ENCODE measurements at places on chromosomes 16 and 17.

DNA sequence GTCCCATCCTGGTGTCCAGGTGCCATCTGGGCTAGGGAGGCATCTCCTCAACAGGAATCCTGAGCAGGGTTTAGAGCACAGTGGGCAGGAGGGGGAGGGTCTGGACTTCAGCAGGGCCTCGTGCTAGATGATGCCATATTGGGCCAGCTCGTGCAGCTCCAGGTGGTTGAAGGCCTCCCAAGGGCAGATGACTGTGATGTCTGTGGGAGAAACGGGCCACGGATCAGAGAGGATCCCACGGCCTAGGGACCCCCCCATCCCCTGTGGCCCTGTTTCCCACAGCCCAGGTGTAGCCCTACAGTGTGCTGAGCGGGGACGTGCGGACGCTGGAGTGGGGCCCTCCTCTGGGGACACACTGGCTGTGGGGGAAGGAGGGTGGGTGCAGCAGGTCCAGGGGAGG lies 5.4 kb downstream of the PDE6G start:
- DNase-seq, result no peak

DNA sequence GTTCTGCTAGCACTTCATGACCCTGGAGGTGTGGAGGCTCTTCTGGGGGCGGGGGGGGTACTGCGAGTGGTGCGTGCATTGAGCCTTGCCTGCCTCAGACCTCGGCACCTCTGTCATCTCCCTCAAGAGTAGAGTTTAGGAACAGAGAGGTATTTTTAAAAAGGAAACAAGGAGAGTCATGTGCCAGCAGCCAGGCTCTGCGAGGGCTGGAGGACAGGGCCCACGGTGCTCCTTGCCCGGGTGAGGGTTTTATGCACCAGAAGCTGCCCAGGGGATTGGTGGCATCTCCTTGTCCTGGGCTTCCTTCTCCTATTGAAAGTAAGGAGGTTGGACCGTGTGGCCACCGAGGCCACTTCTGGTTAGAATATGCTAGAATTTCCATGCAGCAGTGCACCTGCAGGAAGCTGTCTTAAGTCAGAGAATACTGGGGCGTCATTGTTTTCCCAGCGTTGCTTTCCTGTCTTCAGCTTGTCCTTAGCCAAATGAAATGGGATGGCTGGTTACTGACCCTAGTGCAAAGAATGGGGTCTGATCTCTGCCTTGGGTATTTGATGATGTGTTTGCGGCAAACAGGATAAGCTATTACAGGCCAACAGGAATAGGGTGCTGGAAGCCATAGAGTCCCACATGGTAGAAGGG lies 3.2 kb downstream of the CBX2 start:
- no peak for DNase-seq

DNA sequence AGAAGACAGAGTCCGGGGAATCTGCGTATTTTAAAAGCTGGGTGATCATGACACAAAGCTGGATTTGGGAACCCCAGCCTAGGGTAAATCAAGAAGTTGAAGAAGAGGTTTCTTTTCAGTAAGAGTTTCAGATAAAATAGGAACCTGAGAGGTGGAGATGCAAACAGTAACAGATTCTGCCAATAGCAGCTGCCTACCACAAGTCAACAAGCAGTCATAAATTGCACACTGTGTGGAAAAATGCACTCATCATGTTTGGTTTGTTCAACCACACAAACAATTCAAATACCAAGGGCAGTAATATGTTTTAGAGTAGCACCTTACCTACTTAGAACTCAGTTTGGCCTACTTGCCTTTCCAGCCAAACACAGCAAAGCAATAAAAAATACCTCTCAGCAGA lies 14.0 kb downstream of the MYO1D start:
- DNase-seq, result peak; percentile 33

GRCh38 chr17:35918665-35919064 lies 11.9 kb downstream of the RDM1 start:
- DNase-seq, result no peak

DNA sequence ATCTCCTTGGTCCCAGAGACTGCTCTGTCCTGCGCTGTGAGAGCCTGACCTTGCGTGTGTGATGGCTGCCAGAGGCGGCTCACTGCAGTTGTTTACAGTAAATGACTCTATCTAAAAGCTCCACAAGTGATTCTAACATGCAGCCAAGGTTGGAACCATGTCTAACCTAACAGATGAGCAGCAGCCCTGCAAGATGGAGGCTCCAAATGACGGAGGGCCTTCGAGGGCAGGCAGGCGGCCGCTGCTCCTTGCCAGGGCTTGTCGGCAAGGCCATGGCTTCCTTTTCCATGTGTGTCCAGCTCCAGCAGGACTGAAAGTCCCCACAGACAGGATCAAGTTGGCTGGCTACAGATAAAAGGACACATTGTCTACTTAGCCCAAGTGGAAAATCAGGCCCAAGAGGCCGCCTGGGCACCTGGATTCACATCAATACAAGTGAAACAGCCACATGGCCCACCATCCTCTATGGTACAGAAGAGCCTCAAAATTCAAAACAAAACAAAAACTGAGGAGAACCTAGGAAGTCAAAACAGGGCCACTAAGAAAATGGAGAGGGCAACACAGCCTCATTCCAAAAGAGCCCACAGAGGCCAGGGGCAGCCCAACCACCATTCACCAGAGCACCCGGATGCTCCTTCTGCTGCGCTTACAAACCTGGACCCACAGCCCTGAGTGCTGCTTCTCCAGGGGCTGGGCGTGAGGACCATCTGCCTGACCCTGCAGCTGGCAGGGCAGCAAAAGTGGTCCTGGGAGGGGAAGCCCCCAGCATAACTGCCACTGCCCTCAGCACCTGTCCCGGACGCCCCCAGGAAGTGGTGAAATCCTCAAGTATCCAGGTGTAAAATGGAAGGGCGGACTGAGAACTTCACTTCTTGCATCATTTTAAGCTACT lies 65.0 kb downstream of the AMFR start:
- DNase-seq, result no peak

- DNase-seq, result no peak
Observed at GRCh38 chr16:67490335-67491096, 7.2 kb upstream of the AGRP start.

- DNase-seq, result peak; percentile 33
Observed at GRCh38 chr17:79840269-79840988, 1.2 kb upstream of the CBX4 start.

- no peak for DNase-seq
Observed at GRCh38 chr17:42394838-42395237, 6.6 kb upstream of the STAT3 start.

DNA sequence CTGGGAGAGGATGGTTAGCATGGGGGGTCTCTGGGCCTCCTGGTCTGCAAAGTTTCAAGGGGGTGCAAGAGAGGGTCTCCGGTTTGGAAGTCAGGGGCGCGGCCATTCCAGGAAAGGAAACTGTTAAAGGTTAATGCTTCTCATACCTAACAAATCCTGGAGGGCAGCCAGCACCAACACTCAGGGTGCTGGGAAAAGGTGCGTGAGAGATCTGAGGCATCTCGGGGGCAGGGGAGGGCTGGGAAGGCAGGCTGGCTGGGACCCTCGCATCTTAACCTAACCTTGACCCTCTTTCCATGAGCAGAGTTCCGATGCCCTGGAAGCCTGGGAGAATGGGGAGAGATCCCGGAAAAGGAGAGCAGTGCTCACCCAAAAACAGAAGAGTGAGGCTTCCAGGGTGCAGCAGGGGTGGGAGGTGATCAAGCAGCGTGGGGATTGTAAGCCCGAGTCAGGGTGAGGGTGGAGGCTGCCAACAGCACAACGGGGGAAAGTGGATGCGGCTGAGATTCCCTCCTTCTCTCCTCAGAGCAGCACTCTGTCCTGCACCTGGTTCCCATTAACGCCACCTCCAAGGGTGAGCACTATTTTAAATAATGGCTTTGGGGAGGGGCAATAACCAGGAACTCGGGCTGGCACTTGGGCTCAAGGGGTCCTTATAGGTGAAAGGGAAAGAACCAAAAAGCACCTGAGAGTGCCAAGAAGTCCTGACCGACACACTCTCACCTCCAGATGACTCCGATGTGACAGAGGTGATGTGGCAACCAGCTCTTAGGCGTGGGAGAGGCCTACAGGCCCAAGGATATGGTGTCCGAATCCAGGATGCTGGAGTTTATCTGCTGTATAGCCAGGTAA lies 996 bp downstream of the TNFSF13 start:
- DNase-seq, result peak; percentile 68

DNA sequence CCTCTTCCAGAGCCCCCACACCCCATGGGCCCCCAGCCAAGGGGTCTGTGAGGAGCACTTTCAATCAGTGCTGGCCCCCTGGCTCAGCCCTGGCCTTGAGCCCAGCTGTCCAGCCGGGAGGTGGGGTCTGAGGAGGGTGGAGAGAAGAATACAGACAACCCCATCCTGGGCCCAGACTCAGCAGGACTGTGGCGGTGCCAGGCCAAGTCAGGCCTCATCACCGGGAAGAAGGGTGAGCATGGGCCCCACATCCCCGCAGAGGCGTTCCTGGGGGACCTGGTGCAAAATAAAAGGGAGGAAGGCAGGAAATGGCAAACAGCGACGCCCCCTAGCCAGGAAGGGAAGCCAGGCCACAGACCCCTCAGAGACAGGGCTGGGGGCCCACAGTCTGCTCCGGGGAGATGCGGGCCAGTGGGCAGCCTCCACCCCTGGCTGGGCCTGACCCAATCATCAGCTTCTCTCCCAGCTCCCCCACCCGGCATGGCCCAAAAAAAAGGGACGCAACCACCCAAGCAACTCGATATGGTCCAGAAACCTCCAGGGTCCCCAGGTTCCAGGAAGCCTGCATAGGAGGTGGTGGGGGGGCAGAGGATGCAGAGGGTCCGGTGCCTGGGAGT lies 20.6 kb downstream of the ZNF423 start:
- DNase-seq, result no peak

GRCh38 chr17:74394977-74395376 lies 27.7 kb downstream of the GPR142 start:
- no peak for DNase-seq

- no peak for DNase-seq
Observed at GRCh38 chr16:89717688-89718505, 2.8 kb downstream of the VPS9D1 start.

GRCh38 chr17:80782536-80783427 lies 208.9 kb upstream of the CHMP6 start:
- DNase-seq, result no peak

DNA sequence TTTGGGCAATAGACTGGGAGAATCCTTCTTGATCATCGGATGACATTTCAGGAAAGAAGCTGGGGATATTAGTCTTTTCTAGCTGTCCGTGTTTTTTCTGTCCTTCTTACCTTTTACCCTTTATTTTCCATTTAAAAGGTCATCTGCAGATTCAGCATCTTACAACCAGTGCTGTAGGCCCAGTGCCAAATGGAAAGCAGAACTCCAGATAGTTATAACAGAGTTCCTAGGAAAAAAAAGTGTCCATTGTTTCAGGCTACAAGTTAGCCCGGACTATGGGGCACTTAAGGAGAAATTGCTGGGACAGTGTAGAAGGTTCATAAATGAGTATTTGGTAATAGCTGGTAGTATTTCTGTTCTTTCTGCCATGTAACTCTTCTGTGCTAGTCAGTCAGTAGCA lies 28.4 kb downstream of the LDHD start:
- peak; percentile 2 for DNase-seq

DNA sequence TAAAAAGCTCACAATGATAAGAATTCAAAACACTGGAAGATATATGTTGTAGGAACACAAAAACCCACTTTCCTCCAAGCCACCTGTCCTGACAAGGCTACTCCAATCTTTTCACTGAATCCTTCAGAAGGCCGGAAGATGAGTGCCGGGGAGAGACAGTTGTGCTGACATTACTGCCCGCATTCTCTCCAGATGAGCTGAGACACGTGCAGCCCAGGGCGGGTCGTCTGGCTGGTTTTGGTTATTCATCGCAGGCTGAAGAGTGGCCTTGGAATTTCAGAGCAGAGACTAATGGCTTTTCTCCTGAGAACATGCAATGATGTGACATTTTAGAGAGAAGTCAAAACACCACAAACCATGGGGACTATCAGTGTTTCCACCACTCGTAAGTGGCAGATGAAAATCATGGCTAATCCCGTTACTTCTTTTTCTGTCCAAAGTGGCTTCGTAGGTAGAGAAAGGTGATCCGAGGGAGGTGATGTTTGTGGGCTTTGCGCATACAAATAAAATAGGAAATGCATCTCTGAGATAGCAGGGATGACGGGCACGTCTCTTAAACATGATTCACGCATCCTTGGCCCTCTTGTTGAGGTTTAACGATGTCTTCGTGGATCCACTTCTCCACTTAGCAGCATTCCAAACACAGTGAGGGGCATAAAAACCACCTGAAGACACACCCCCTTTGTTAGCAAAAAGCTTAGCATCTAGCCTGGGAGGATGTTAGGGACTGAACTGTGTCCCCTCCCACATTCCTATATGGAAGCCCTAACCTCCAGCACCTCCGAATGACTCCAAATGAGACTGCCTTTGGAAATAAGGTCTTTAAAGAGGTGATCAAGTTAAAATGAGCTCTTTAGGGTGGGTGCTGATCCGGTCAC lies 134.0 kb downstream of the IRX3 start:
- no peak for DNase-seq

DNA sequence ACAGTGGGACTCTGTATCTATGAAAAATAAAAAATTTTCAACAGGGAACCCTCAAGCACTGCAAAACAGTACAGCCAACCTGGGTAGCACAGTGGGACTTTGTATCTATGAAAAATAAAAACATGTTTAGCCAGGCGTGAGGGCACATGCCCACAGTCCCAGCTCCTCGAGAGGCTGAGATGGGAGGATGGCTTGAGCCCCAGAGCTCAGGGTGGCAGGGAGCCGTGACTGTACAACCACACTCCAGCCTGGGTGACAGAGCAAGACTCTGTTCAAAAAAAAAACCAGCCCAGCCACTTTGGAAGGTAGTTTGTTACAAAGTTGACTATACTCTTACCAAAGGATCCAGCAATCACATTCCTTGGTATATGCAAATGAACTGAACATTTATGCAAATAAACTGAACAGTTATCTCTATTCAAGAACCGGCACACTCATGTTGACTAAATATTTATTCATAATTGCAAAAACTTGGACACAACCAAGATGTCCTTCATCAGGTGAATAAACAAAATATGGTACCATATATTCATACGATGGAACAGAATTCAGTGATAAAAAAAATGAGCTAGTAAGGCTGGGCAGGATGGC lies 5.2 kb downstream of the RPH3AL start:
- DNase-seq, result peak; percentile 23

- peak; percentile 82 for DNase-seq
Observed at GRCh38 chr17:44775838-44776621, 17.2 kb downstream of the ADAM11 start.

GRCh38 chr16:49468611-49469310 lies 95.2 kb downstream of the C16orf78 start:
- DNase-seq, result no peak

GRCh38 chr16:88515371-88515770 lies 54.8 kb upstream of the ZC3H18 start:
- DNase-seq, result no peak

DNA sequence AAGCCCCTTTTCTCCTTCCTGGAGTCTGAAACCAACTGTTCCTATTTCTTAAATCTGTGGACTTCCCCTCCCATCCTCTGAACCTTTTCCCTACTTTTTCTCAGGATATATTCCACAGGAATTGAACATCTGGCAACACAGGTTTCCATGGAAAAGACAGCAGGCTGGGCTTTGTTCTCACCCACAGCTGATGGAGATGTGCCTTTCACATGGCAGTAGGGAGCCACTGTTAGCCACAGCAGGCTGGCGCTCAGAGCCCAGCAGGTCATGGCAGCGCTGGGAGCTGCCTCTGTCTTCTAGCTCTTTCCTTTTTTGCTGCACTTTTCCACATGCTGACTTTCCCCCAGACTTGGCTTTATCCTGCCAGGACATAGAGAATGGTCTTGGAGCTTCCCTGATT lies 116.4 kb upstream of the NLRP1 start:
- DNase-seq, result no peak

- no peak for DNase-seq
Observed at GRCh38 chr16:68117884-68118283, 32.7 kb downstream of the NFATC3 start.

GRCh38 chr16:1122398-1122765 lies 26.3 kb upstream of the C1QTNF8 start:
- DNase-seq, result no peak
